ENCODE measurements at places on chromosomes 3 and 15.
A peak's percentile ranks its signal among the peaks of the same experiment; 100 is the strongest.

DNA sequence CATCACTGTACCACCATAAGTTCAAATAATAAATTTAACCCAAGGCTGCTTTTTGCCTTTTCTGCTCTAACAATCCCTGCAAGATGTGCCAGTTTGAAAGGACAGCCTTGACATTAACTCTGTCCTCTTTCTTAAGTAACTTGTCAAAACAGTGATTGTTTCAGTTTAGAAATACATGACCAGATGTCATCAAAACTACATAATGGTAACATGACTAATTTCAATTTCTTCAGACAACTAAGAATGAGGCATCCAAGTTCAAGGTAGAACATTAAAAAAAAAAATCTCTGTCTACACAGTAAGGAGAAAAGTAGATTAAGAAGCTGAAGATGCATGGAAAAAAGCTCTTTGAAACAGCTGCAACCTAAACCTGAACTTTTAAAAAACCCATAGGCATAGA is 47.4 kb downstream of the SHQ1 start:
- no peak for DNase-seq

DNA sequence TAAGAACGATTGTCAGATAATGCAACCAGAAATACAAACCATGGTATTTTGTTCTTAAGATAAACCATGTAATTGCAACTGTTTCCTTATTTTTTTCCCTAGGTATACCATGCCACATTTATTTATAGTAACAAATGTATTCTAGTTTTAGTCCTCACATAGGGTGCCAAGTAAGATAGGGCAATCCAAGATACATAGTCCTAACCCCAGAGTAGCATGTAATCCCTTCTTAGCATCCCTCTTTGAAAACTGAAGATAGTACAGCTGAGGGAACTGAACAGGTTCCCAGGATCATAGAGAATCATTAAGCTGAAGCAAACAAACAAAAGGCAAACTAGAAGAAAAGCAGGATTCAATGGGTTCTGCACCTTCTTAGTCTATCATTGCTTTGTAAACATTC is 24.8 kb downstream of the TRNT1 start:
- no peak for DNase-seq

DNA sequence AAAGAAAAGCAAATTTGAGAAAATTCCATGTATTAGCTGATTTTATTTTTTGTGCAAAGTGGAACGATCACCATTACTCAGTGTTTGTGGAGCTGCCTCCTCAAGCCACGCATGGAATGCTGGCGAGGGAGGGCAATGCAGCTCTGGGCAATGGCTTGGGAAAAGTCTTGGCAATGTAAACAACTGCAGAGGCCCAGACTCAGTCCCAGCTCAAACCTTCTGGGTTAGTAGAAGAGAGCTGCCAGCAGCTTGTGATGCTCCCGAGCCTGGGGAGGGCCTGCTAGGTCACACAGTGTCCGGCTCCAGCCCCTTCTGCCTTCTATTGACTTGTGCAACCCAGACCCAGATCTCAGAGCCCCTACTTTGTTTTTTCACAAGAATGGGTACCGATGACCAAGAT is 4.3 kb downstream of the EPHB1 start:
- no peak for DNase-seq

DNA sequence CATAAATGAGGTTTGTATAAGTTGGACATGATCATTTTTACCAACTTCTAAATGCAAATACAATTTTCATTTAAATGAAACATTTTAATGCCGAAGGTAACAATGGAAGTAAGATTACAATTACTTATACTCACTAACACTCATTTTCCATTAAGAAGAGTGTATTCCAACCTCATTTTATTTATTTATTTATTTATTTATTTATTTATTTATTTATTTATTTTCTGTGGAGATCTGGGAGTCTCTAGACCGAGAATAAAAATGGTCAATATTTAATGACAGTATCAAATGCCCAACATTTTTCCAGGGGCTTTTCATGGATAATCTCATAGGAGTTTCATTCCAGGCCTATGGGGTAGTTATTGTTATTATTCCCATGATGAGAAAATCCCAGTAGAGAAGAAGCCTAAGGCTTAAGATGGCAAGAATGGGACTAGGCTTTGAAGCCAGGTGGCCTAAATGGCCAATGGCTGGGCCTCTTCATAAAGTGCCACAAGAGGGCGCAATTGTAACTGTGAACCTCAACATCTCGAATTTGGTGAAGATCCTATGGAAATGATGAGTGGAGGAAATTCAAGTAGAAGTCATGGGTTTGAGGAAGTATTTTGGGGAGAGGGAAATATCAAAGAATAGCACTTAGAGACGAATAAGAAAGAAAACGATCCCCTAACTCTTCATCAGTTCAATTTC is 21.3 kb downstream of the VGLL3 start:
- DNase-seq, result no peak

DNA sequence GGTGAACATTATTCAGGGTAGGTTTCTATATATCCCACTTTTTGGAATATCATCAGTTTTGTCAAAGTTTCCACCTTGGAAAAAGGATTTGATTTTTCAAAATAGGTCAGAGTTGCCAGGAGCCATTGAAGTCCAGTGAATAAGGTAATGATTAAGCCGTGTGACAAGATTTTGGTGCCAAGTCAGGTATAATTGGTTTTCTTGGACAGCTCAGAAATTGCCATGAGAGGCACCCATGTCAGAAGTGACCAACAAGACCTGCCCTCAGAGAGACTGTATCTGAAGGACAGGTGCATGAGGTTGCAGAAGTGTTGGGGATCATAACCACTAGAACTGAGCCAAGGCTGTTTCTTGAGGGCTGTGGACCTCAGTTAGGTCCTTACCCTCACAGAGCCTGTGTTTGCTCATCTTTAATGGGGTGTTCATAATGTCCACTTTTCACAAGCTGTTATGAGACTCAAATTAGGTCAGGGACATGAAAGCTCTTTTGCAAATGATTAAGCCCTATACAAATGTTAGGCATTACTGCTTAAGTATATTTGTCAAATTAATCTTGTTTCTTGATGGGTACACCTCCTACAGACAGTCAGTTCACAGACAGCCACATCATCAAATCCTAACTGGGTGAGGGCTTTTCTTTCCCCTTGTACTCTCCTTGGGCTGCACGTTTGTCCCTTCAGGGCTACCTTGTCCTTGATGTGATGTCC is 32.3 kb downstream of the CASR start:
- DNase-seq, result no peak

- no peak for DNase-seq
Observed at GRCh38 chr15:93703092-93703739, 528.1 kb upstream of the MCTP2 start.

DNA sequence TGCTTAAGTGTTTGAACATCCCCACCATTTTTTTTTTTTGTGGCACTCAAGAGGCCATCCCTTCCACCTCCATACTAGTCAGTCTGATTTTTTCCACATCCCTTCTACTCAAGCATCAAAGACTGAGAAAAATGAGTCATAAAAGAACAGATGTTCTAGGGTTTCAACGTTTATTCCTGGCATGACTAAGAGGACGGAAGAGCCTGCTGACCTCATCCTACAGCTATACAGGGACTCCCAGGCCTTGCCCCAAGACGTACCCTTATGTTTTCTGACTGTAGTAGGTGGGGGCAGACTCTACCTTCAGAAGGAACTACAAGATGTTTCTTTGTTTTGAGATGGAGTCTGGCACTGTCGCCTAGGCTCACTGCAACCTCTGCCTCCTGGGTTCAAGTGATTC is 3.3 kb upstream of the ITPKA start:
- DNase-seq, result peak; percentile 29

DNA sequence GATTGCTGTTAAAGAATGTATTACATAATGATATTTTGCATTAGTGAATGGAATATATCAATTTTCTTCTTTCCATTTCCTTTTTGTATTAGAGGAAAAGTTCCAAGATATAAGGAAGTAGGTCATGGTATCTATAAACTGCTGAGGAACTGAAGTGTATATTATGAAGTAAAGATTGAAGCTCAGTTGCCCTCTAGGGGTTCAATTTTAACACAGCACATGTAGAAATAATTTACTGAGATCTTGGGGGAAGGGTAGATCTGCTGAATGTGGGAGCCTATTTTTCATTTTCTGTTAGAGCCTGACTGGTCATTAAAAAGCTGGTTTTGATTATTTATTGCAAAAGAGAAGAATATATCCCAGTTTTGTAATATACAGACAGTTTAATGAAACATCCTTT is 45.2 kb downstream of the CMC1 start:
- DNase-seq, result peak; percentile 52

- no peak for DNase-seq
Observed at GRCh38 chr15:25795061-25795460, 68.1 kb downstream of the ATP10A start.

- DNase-seq, result no peak
Observed at GRCh38 chr15:89847101-89847500, 32.4 kb upstream of the ANPEP start.
